Psoas muscle (tissue), 8 donors: ENCODE measurements at places on chromosomes 1 and 21. TPM values are rescaled to one million over a fixed set of nuclear protein-coding genes. Genes with fewer than 3 reads are reported as not detected.

F5 gene
- 0.22 TPM for total RNA-seq

NBPF19 gene
- total RNA-seq, result 4.4 TPM

DNA sequence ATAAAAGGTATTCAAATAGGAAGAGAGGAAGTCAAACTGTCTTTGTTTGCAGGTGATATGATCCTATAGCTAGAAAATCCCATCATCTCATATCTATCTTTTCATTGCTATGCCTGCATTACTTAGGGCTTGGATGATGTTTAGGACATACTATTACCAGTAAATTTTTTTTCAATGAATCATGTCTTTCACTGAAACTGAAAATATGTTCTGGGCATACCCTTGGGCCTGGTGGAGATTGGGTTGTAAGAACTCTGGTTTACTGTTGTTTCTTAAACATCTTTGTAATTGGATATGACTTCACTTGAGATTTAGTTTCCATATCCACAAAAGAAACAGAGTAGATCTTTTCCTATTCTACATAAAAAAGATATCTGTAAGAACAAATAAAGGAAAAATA is 502.2 kb upstream of the PRMT6 start:
- DNase-seq, result no peak

GRCh38 chr21:40465382-40465781 is 381.6 kb downstream of the DSCAM start:
- DNase-seq, result no peak

DNA sequence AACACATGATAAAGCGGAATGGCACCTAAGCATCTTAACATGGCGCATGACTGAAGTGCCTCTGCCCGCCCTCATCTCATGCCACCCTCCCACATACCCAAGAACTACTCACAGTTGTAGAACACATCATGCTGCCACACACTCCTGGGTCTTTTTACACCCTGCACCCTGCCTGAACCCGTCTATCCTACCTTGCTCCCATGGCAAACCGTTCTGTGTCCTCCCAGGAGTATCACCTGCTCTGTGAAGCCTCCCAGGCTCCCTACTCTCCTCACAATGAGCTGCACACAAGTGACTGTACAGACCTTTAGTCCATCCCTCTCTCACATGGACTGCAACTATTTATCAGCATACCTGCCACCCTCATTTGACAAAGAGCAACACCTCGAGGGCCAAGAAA is 144.0 kb downstream of the TGFBR3 start:
- no peak for DNase-seq

ID3 gene
- total RNA-seq, result 17.8 TPM
